ENCODE measurements at places on chromosomes 6 and 20.

GRCh38 chr6:142845624-142846458 lies 99.1 kb downstream of the HIVEP2 start:
- no peak for DNase-seq

DNA sequence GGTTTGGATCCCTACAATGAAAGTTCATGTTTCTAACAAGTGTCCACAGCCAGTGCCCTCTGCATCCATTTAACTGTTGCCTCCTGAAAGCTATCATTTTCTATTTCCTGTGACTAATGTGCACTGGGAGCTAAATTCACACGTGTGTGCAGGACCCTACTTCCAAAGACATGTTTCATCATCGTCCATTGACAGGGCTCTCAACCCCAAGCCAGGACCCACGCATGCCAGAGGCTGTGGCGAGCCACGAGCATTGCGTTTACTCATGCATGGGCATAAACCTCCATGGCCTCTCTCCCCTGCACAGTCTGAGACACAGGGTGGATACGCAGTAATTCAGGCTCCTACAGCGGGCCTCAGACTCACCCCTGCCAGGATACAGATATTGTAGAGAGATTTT lies 153.2 kb downstream of the MAFB start:
- DNase-seq, result no peak

GRCh38 chr6:165575158-165575549 lies 87.9 kb downstream of the PDE10A start:
- DNase-seq, result no peak

DNA sequence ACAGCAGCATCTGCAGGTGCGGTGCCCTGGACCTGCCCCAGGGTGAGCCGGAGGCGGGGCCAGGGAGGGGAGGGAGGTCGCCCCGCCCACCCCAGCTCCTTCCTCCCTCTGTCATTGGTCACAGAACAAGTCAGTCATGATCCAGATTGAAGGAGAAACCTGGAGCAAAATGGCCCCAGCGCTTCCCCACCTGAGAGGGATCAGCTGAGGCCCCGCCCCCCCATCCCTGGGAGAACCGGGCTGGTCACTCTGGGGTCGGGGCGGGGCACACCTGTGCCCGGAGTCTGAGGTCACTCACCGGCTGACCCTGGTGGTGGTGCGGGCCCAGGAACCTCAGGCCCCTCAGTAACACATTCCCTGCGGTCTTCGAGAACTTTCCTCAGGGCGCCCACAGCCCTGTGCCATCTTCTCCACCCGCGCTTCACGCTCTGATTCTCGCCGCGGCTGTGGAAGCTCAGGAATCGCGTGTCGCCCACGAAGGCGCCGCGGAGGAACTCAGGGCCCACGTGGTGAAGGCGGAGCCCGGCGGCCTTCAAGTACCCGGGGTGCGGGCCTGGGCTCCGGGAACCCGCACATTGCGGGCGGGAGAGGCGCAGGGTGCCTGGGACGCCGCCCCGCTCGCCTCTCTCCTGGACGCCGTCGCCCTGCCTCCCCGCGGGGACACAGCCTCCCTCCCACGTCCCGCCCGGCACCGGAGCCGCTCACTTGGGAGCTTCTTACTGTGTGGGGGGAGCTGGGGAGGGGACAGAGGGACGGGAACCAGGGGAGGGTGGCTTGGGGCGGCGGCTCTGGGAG lies 36.4 kb upstream of the HLA-C start:
- DNase-seq, result no peak
